Stimulated activated CD4-positive, alpha-beta T cell treated with anti-CD3 and anti-CD28 coated beads, Interleukin-1b, Interleukin-23, amount 100 ng/mL, for 1 hour (primary cell): ENCODE measurements at places on chromosomes 4 and X.

DNA sequence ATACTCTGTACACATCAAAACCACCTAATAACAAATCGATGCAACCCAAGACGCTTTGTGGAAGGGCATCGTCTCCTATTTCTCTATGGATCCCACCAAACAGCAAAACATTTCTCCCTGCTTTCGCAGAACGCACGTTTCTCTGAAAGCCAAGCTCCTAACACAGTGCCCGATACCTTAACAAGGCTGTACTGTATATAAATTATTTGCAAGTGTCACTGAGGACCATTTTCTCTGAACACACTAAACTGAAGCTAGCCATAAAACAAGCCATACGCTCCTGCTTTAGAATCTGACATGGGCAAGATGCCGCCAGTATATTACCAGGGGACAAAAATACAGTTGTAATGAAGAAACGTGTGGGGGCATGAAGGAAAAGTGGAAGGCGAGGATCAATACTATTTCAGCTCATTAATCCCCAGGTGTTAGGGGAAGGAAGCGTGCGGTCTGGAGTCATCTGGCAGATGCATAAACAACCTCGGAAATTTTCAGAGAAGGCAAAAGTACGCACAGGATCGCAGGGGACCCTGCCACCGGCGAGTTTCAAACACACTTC lies 703 bp downstream of the KCNIP4 start:
- no peak for DNase-seq

DNA sequence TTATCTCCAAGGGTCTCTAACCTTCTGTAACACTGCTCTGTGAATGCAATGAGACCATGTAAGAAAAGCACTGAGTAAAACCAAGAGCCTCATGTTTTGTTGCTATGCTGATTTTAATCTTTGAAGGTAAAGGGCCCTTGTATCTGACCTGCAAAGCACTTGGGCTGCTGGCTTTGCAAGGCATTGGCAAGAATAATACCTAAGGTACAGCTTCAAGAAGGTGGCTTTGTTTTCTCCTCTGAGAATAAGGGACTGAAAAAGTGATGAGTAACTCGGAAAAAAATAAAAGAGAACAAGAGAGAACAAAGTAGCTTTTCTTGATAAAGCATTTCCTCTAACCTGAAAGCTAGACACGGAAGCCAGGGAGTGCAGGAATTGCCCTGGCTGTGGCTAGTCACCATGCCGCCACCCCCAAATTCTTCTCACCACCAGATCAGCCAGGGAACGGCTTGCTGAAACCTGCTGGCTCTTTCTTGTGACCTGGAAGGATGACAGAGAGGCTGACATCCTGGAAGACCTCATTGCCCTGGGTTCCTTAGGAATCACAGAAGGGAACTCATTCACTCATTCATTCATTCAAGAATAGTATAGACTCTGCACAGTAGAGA lies 41.8 kb upstream of the HS3ST1 start:
- no peak for DNase-seq

DNA sequence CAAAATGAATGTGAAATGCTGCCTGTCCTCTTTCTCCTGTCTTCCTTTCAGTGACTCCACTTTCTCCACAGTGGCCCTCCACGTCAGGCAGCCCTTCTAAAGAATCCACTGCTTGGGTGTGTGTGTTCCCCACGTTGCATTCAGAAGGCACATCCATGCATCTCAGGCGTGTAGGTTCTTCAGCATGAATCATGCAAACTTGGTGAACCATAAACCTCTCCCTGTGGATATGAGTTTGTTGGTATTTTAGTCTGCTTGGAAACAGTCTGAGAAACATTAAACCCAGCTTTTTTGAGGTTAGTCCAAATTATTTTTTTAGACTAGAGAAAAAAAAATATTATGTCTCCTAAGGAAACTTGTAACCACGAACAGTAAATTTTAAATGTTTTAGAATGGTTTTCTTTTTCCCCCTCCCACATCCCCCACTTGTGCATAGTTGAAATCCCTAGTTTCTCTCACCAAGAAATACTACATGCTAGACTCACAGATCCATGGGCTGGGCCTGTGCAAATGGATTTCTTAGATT lies 251.6 kb downstream of the CBR4 start:
- DNase-seq = no peak

- DNase-seq = no peak
Measured at GRCh38 chrX:148316446-148316845, 184.0 kb upstream of the AFF2 start.

DNA sequence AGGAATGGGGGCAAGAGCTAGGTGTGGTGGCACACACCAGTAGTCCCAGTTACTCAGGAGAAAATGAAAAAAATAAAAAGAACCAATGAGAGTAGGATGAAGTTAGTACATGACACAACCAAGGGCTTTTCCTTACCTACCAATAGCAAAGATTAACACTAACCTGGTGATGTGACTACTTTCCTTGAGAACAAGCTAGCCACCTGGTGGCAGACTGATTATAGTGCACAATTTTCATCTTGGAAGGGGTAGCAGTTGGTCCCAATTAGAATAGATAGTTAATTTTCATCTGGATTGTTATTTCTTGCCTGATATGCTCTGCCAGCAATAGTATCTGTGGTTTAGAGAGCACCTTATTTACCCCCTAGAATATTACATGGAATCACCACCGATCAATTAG lies 1216.8 kb upstream of the PABPC4L start:
- no peak for DNase-seq

DNA sequence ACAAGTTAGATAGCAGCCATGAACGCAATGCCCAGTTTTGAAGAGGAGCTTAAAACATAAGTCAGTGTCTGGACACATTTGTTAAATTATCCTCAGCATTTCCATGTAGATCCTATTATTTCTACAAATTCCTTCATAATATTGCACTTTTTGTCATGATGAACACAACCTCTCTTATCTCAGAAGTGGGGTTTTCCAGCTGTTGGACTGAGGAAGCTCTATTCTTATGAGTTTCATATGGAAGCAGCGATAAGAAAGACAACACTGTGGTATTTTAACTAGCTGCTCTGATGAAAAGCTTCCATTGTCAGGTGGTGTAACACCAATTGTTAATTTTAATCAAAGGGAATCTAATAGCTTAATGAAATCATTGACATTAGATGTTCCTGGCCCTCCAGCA lies 308.7 kb downstream of the GBA3 start:
- DNase-seq = no peak

GRCh38 chrX:38335382-38335781 lies 8.1 kb upstream of the RPGR start:
- DNase-seq = no peak

DNA sequence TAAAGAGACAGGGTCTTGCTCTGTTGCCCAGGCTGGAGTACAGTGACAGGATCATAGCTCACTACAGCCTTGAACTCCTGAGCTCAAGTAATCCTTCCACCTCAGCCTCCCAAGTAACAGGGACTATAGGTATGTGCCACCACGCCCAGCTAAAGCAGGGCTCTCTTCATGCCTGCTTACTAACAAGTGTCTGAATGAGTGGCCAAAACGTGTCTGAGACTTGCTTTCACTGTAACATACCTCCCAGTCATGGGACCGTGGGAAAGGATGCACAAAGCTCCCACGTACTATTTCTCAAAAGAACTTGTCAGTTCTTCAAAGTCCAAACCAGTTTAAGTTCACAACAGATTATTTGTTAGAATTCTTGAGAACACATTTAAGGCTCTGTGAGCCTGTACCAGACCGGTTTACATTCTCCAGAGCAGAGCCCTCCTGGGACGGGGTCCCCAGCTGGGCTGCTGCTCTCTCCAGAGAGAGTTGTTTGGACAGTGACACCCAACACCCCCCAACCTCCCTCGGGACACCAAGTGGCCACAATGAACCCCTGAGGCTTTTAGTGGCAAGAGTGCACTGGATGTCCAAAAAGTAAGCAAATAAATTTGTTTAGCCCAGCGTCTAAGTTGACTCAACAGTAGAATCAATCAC lies 24.1 kb downstream of the SH3KBP1 start:
- no peak for DNase-seq

GRCh38 chrX:13891377-13892140 lies 74.7 kb upstream of the GPM6B start:
- DNase-seq = no peak

DNA sequence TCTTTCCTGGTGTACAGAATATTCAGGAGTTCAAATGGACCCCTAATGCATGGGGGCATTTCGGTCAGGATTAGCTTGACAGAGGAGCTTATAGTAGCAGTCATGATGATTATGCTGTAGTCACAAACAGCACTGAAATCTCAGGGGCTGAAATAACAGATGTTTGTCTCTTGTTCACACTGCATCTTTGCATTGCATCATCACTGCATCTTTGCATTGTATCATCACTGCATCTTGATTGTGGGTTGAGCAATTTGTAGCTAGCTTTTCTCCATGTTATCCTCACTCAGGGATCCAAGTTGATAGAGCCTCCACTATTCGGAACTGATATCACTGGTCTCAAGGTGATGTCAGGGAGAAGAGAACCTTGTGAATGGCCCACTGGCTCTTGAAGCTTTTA lies 160.9 kb downstream of the GATB start:
- DNase-seq = no peak

DNA sequence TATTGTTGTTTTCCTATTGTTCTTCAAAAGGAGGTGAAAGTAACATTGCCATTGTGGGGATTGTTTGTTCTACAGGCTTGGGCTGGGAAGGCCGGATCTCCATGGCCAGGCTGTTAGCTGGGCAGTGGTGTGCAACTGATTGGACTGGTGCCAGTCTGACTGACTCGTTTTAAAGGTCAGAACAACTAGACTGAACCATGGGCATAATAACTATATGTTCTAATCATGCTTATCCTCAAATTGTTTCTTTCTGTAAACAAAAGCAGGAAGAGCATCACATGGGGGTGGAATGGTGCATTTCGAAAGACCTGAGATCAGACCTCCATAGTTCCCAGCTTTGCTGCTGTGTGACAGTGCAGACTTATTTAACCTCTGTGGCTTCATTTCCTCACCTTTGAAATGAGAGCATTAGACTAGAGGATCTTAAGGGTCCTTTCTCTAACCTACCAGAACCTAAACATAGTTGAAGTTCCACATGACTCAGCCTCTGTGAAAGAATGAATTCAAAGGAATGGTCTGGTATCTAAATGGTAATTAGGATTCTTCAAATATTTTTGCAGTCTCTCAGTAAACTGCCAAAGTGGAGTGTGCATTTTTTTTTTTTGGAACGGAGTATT lies 66.7 kb upstream of the PGRMC2 start:
- no peak for DNase-seq

GRCh38 chr4:124997124-124997523 lies 284.6 kb upstream of the ANKRD50 start:
- DNase-seq = no peak

- DNase-seq = no peak
Measured at GRCh38 chr4:53313510-53313909, 52.4 kb downstream of the SCFD2 start.

DNA sequence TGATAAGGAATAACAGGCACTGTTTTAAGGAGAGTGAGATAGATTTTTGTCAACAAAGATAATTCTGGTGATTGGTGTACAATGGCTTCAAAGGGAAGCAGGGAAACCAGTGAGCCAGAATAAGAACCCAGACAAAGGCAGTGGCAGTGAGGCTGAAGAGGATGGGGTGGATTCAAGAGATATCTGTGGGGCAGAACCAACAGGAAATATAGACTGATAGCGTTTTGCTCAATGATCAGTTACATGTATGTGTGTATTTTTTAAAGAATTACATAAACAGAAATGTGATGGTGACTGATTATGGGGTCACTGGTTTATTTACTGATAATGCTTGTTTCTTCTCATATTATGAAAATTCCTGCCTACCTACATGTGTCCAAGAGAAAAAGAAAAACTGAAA lies 66.4 kb downstream of the AMMECR1 start:
- DNase-seq = no peak

DNA sequence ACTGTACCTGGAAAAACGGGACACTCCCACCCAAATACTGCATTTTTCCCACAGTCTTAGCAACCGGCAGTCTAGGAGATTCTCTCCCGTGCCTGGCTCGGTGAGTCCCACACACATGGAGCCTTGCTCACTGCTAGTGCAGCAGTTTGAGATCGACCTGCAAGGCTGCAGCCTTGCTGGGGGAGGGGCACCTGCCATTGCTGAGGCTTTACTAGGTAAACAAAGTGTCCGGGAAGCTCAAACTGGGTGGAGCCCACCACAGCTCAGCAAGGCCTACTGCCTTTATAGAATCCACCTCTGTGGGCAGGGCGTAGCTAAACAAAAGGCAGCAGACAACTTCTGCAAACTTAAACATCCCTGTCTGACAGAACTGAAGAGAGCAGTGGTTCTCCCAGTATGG lies 205.2 kb downstream of the CHIC1 start:
- no peak for DNase-seq

DNA sequence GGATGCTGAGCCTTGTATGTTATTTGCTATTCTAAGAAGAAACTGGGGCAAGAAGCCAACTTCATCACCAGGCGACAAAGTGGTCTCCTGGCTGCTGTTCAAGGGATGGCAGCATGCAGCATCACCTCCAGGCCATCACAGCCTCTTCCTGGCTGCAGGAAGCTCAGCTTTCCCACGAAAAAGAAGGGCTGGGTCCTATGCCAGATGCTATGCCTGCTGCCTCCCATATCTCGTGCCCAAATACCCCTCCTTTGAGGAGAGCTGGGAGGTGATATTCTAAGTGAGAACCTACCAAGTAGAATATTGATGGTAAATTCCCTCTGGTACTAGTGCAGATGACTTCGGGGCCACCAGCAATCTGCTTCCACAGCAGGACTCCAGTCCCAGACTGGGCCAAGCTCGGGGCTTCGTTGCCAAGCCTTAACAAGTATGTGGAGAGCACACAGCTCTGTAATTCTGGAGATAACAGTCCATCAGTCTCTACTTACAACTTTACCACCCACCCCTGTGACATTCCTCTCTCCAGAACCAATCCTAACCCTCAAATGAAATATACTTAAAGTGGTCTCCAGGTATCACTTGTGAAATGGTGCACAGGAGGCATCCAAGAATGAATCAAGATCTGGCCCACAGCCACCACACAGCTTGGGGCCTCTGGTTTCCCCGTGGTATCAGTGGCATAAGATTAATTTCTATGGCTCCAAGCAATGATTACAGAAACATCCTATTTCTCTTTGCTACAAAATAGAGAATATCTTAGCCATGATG lies 149.3 kb downstream of the PALLD start:
- no peak for DNase-seq

GRCh38 chr4:56958111-56958517 lies 19.3 kb downstream of the NOA1 start:
- no peak for DNase-seq

- DNase-seq = peak; percentile 18
Measured at GRCh38 chr4:99816545-99817308, at the start of gene DAPP1. DAPP1 (plus strand) TSS chr4:99816827; CDS start chr4:99816914, 87 bp downstream.

GRCh38 chrX:127207326-127207725 lies 387.8 kb downstream of the PRR32 start:
- no peak for DNase-seq

GRCh38 chr4:5956285-5957021 lies 61.8 kb downstream of the C4orf50 start:
- DNase-seq = no peak
